Mesothelial cell of epicardium (in vitro differentiated cells): ENCODE measurements at places on chromosomes 6 and 20. TPM values are rescaled to one million over a fixed set of nuclear protein-coding genes. Genes with fewer than 3 reads are reported as not detected.

PI3 gene
- not detected in 3 replicates for total RNA-seq

- no peak overlapping the region for H3K4me3 ChIP-seq
- no peaks in the 10 kb centered on the region for H3K36me3 ChIP-seq
- no peak for DNase-seq
- H3K27ac ChIP-seq = no peak overlapping the region
- H3K27me3 ChIP-seq = no peaks in the 10 kb centered on the region
These were observed 136.0 kb downstream of the HFE start for GRCh38 chr6:26223228-26223627.

- H3K4me3 ChIP-seq = no peak overlapping the region
- H3K27me3 ChIP-seq = no peaks in the 10 kb centered on the region
- peak overlapping the region; percentile 51 for H3K27ac ChIP-seq
These were observed 71.0 kb downstream of the PLAGL1 start for GRCh38 chr6:143936778-143937667.

- no peak for DNase-seq
- peaks cover 10% of the 10 kb centered on the region for H3K36me3 ChIP-seq
- no peaks in the 10 kb centered on the region for H3K27me3 ChIP-seq
These were observed 3.5 kb downstream of the PIGT start for GRCh38 chr20:45419188-45420091.

DNA sequence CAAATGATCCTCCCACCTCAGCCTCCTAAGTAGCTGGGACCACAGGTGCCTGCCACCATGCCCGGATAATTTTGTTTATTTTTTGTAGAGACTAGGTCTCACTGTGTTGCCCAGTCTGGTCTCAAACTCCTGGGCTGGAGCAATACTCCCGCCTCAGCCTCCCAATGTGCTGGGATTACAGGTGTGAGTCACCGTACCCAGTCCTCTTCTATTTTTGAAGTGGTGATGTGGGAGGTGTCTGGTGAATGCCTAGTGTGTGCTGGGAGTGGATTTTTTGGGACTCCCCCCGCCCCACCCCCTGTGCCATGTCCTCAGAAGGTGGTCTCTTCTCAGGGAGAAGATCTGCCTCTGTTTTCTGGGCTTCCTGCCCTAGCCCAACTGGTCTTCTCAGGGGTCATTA is 47.9 kb upstream of the CLDN20 start:
- DNase-seq = no peak
- H3K4me3 ChIP-seq = no peak overlapping the region
- peaks cover 10% of the 10 kb centered on the region for H3K36me3 ChIP-seq
- H3K27ac ChIP-seq = no peak overlapping the region

- no peak overlapping the region for H3K4me3 ChIP-seq
- H3K27me3 ChIP-seq = peaks cover 6% of the 10 kb centered on the region
- H3K36me3 ChIP-seq = no peaks in the 10 kb centered on the region
These were observed 306.4 kb downstream of the COL12A1 start for GRCh38 chr6:74899416-74899815.

DNA sequence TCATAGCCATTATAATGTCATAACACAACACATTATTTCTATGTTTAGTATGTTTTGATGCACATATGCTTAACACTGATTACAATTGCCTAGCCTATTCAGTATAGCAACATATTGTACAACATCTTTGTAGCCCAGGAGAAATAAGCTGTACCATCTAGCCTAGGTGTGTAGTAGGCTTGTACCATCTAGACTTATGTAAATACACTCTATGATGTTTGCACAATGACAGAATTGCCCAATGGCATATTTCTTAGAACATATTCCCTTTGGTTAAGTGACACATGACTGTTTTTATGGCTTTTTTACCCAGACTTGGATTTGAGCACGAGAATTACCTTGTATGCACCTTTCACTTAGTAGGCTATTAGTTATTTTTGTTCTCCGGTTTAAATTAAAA is 64.5 kb upstream of the HIVEP1 start:
- no peaks in the 10 kb centered on the region for H3K27me3 ChIP-seq
- H3K36me3 ChIP-seq = no peaks in the 10 kb centered on the region
- peaks cover 16% of the 10 kb centered on the region for H3K4me1 ChIP-seq
- no peak overlapping the region for H3K4me3 ChIP-seq
- no peak overlapping the region for H3K27ac ChIP-seq

OR2B6 gene
- total RNA-seq = not detected in 3 replicates

- peaks cover 10% of the 10 kb centered on the region for H3K4me1 ChIP-seq
- no peaks in the 10 kb centered on the region for H3K36me3 ChIP-seq
- no peak overlapping the region for H3K27ac ChIP-seq
- H3K27me3 ChIP-seq = no peaks in the 10 kb centered on the region
- no peak for DNase-seq
- no peak overlapping the region for H3K4me3 ChIP-seq
These were observed 12.4 kb upstream of the MDGA1 start for GRCh38 chr6:37709932-37710555.

DNA sequence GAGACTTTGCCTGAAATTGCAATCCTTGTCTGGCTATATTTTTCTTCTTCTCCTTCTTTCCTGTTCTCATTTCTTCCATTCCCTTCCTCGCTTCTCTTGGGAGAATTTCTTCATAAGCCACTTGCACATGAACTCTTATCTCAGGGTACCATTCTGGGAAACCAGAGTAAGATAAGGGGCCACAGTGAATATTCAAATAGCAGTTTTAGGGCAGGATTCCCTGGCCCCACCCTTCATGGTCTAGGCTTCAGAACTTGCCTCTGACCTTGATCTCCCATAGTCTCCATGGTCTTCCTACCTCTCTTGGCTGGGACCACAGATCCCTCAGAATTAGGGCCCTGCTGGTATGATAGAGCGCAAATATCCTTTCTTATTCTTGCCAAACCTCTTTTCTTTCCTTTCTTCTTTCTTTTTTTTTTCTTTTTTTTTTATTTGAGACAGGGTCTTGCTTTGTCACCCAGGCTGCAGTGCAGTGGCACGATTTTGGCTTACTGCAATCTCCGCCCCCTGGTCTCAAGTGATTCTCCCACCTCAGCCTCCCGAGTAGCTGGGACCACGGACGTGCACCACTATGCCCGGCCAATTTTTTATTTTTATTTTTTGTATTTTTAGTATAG is 123.0 kb upstream of the CITED2 start:
- no peak overlapping the region for H3K4me3 ChIP-seq
- H3K4me1 ChIP-seq = peaks cover 12% of the 10 kb centered on the region
- no peak for DNase-seq
- H3K36me3 ChIP-seq = no peaks in the 10 kb centered on the region
- H3K27ac ChIP-seq = no peak overlapping the region
